Choroid plexus epithelial cell (primary cell): ENCODE measurements at places on chromosomes 5 and 9.
A peak's percentile ranks its signal among the peaks of the same experiment; 100 is the strongest.

GRCh38 chr5:150137997-150138396, 17.6 kb downstream of the PDGFRB start:
- peak; percentile 64 for DNase-seq

GRCh38 chr5:14243766-14244165, 100.6 kb downstream of the TRIO start:
- DNase-seq: no peak

- DNase-seq: no peak
Measured at GRCh38 chr5:121915765-121916164, 46.0 kb upstream of the SRFBP1 start.

DNA sequence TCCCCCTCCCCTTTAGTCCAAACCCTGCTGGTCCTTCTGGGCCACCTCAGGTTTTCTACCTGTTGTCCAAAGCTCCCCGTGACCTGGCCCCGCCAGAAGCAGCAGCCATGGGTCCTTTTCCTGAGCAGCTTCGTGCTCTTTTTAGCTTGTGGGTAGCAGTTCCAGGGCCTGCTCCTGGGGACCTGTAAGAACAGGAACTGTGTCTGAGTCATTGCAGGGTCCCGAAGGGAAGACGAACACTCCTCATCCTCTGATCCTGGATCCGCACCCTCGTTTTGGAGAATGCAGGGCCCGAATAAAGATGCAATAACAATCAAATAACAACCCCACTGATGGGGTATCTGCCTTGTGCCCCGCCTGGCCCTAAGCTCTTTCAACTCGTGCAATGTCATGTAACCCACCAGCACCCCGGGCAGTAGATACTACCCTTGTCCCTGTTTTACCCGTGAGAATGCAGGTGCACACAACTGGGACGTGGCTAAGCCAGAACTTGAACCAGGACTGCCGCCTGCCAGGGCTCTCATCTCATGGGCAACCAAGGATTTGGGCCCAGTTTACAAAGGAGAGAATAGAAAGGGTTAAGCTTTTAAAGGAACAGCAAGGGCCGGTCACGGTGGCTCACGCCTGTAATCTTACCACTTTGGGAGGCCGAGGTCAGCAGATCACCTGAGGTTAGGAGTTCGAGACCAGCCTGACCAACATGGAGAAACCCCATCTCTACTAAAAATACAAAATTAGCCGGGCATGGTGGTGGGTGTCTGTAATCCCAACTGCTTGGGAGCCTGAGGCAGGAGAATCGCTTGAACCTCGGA, 33.2 kb downstream of the NEK6 start:
- no peak for DNase-seq

- DNase-seq: peak; percentile 49
Measured at GRCh38 chr9:121889990-121890563, 203.0 kb downstream of the TTLL11 start.

DNA sequence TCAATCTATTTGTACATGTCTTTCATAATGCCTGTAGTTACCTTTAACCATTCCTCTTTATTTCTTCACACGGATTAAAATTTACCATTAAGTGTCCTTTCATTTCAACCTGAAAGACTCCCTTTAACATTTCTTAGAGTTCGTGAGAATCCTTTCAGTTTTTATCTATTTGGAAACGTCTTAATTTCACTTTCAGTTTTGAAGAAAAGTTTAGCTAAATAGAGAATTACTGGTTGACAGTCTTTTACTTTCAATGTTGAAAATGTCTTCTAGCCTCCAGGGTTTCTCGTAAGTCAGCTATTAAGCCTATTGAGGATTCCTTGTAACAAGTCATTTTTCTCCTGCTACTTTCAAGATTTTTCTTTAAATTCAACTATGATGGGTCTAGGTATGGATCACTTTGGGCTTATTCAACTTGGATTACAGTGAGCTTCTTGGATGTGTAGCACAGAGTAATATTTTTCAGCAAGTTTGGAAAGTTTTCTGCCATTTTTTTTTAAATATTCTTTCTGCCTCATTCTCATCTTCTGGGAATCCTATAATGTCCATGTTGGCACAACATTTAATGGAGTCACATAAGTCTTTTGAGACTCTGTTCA, 48.5 kb downstream of the RFX3 start:
- DNase-seq: no peak

GRCh38 chr9:36976371-36977030, 57.6 kb downstream of the PAX5 start:
- no peak for DNase-seq

DNA sequence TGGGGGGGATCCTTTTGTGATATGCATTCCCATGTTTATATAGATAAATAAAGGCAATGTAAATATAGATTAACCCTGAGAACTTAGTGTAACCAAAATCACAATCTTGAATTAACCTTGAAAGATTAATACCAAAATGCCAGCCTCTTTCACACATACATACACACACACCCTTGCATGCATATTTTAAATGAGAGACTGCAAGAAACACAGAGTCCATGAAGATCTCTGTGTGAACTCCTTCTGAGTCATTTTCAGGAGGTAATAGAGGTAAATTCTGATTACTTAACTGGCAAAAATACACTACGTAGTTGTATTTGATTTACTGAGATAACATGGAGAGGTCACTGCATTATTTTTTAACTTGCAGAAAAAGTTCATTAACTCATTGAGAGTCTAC, 118.0 kb downstream of the SLF1 start:
- DNase-seq: no peak

GRCh38 chr9:84759300-84759750, 89.8 kb downstream of the NTRK2 start:
- DNase-seq: no peak

DNA sequence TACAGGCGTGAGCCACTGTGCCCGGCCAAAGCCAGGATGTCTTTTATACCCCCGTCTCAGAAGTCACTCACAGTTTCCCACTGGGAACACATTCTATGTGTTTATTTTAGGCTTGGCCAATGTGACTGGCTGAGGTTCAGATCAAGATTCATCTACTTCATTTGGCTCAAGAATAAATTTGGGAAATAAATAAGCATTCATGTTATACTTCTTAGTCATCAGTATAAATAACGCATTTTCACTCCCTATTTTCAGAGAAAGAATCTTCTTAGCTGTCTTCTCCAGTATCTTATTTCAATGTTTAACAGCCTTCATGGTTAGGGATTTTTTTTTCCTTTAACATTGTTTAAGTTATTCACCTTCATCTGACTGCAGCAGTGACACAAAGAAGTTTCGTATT, 11.8 kb downstream of the S100Z start:
- DNase-seq: peak; percentile 42

- peak; percentile 41 for DNase-seq
Measured at GRCh38 chr5:72842816-72843215, 26.4 kb downstream of the TNPO1 start.

DNA sequence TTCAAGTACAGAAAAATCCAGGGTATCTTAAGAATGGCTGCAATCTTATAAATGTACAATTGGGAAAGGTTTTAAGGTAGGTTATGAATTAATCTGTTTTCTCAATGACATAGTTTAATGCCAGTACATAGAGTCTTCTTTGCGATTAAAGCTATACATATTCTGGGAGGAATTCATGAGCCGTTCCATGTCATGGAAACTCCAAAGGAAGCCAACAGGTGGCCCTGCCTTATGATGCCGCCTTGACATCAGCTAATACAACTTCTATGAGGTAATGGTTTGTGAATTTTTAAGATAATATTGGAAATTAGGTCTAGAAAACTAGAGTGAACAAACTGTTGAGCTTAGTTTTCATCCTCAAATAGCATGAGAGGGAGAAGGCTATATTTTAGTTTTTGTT, 713.4 kb downstream of the EFNA5 start:
- no peak for DNase-seq

GRCh38 chr9:105757496-105758251, 63.3 kb downstream of the TMEM38B start:
- DNase-seq: peak; percentile 41
